ENCODE measurements at places on chromosomes 5 and 9.
A peak's percentile ranks its signal among the peaks of the same experiment; 100 is the strongest.

GRCh38 chr5:573976-574375 is 38.2 kb upstream of the CEP72 start:
- no peak for DNase-seq

DNA sequence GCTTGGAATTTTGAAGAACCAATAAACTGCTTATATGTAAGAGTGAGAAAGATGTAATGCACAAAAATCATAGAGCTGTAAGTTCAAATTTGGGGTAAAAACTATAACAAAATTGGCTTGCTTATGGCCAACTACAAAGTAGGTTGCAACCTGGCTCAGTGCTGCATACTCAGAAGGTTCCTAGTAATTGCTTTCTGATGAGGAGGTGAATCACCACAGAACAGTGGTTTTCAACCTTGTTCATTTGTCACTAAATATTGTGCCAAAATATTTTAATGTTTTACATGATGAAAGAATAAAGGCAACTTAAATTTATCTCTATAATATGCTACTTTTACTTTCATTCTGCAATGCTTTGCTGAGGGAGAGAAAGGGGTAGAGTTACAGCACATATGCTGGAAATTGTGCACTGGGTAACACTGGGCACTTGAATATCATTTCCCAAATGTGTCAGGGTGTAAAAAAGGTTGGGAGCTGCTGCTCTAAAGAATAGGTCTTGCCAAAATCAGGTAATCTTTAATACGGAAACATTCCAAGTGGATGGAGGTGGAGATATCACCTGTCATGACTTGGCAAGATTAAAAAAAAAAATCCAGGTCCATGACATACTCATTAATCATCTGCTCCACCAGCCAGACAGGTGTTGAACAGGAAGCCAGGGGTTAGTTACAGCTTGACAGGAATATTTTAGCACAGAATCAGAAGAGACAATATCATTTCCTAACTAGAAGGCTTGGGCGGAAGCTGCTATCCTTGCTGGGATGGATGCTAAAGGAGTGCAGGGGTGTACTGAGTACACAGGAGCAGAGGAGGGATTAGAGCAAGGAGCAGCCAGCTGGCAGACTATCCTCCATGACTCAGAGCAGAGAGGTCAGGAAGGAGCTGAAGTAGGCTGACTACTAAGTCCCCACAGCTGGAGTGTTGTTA is 34.6 kb upstream of the CCL21 start:
- peak; percentile 46 for DNase-seq

GRCh38 chr9:71819115-71819739 is 50.9 kb upstream of the CEMIP2 start:
- DNase-seq, result peak; percentile 20

GRCh38 chr9:17906841-17907778 is 328.2 kb downstream of the SH3GL2 start:
- DNase-seq, result no peak

DNA sequence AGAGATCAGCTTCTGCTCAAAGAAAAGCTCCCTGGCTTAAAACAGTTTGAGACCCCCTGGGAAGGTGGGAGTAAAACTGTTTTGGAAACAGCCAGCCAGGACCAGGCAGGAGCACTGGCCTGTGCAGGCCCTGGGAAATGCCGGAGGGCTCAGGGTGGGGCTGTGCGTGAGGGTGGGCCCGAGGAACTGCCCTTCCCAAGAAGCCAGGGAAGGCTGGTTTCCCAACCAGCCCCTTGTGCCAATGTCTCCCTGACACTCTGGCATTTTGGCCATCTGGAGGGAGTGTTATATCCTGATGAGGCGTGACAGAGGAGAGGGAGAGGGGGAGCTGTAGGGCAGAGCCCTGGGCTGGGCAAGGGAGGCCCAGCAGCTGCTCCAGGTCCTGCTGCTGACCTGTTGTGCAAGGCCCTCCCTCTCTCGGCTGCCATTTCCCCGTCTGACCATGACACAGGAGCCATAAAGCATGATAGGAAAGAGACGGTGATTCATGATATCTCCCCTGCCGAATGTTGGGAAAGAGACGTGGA is 16.1 kb downstream of the OLFML2A start:
- peak; percentile 56 for DNase-seq

GRCh38 chr5:34007201-34007620 is 639 bp downstream of the AMACR start:
- no peak for DNase-seq

DNA sequence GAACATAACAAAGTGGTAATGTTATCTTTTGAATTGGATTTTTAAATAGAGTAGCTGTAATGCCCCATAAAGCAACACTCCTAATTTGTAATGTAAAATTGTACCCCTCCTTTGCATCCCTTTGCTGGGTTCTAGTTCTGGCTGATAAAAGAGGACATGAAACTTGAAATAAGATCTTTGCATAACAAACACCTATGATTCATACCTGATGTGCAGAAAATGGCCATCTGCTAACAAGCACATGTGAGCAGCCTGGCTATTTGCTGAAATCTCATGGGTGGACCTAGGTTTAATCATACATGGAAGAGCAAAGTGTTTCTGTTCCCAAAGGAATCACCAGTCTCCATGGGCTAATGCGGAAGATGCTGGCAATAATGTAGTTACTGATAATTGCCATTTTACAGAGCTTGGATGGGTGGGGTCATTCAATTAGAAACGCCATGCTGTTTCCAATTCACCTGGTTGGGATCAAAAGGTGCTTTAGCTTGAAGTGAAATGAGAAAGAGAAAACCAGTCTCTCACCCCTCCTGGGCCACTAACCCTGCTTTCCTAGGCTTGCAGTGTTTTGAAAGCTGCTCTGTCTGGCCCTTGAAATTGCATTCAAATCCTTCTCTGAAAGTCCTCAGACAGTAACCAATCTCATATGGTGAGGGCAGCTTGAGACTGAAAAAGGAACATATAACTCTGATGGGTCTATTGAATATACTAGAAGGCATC is 585.1 kb downstream of the TLE4 start:
- DNase-seq, result no peak

- peak; percentile 95 for DNase-seq
Observed at GRCh38 chr5:136020383-136021015, 8.3 kb upstream of the TGFBI start.

DNA sequence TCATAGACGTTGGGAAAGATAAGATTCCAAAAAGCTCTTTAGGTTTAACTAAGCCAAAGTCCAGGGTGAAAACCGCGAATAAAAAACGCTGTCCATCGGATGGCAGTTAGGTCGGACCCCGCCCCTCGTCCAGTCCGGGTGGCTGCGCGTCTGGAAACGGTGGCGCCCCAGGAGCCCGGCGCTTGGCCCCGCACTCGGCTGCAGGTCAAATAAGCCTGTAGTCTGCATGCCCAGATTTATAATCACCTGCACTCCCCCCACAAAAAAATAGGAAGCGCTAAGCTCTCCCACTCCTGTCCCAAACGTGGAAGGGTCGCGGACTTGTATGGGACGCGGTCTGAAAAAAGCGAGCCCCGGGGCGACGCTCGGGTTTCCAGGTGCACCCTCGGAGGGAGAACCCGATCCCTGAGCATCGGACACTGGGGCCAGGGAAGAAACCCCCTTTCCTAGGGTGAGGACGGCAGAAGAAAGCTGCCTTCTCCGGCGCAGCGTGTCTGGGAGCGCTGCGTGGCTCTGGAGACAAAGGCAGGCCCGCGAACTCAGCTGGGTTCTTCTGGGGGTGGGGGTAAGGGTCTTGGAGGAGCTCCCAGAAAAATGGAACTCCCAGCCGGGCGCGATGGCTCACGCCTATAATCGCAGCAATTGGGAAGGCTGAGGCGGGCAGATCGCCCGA is 923 bp upstream of the ZBTB5 start:
- peak; percentile 63 for DNase-seq

- peak; percentile 47 for DNase-seq
Observed at GRCh38 chr9:114484854-114485443, 20.3 kb downstream of the WHRN start.

DNA sequence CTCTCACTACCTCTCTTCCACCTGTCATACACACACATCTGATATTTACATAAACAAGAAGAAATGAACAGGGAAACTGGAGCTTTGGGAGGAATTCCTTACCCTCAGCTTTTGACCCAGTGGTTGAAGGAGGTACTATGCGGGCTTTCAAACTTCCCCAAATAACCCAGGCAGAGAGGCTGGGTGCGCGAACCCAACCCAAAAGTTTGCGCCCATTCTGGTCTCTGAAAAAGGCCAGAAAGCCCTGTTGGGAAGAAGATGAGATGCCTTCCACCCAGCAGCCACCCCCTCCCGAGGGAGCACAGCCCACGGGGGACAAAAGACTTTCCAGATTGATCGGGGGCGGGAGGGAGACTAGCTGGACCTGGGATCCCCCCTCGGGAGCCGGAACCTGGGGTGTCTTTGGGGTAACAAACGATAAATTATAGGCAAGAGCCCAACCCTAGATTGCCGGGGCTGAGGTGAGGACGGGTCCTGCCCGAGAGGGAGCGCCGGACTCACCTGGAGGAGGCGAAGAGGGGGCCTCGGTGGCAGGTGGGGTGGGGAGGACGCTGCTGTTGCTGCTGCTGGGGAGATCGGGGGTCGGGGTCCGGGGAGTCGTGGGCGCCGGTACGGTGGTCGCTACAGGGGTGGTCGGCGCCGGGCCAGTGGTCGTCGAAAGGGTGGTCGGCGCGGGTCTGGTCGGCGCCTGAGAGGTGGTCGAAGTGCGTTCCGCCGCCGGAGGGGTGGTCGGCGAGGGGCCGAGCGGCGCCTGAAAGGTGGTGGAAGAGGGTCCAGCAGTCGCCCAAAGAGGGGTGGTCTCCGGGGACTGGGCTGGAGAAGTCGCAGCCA is 798 bp downstream of the MEGF9 start:
- no peak for DNase-seq

- no peak for DNase-seq
Observed at GRCh38 chr9:78218890-78219289, 17.0 kb upstream of the CEP78 start.

GRCh38 chr9:37292896-37293295 is 129.6 kb upstream of the GRHPR start:
- no peak for DNase-seq

DNA sequence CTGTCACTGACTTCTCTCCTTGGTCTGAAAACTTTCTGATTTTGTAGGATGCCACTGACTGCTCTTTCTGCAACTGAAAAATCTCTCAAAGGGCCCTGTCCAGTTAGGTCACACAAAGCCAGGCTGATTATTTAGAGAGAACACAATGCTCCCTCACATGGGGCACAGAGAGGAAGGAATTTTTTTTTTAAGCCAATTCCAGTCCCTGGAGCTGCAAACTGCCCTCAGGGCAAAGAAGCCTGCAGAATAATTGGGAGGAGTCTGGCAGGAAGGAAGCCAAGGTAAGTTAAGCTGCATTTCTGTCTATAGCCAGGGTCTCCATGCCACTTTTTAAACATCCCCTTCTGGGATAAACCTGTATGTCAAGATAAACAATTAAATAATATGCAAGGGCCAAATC is 305.5 kb downstream of the ZSWIM6 start:
- peak; percentile 36 for DNase-seq

- DNase-seq, result no peak
Observed at GRCh38 chr5:8196061-8196460, 327.1 kb downstream of the MTRR start.

DNA sequence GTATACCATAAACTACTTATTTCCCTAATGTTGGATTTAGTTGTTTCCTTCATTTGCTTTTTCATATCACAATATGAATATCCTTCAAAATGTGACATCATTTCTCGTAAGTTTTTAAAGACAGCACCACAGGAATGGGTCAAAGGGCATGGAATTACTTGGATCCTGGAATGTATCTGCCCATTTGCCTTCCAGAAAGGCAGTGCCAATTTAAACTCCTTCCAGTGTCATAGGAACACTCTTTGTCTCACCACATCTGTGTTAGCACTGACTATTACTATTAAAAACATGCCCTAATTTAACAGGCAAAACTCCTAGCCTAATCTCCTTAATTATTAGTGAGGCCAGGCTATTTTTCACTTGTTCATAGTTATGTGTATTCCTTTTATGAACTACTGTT is 58.0 kb downstream of the SPTLC1 start:
- DNase-seq, result no peak

DNA sequence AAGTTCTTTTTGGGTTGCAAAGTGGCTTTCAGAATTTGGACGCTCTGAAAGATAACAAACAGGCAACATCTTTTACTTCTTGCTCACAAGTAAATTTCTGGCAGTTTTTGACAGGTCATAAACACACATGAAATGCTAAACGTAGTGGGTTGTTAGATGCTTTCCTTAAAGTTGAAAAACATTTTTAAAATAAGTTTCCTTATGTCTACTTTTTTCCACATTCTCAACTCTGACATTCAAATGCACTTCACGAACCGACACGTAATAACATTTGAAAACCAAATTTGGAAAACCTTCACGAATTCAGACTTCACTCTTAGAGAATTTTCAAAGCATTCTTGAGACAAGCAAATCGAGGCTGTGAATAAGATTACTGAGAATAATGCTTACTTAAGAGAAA is 26.9 kb downstream of the MTX3 start:
- DNase-seq, result no peak

GRCh38 chr9:126490871-126491567 is 122.7 kb upstream of the LMX1B start:
- DNase-seq, result peak; percentile 51

GRCh38 chr5:132627470-132627869 is 30.5 kb upstream of the IL13 start:
- DNase-seq, result no peak

- no peak for DNase-seq
Observed at GRCh38 chr5:41625571-41625970, 115.2 kb upstream of the PLCXD3 start.

DNA sequence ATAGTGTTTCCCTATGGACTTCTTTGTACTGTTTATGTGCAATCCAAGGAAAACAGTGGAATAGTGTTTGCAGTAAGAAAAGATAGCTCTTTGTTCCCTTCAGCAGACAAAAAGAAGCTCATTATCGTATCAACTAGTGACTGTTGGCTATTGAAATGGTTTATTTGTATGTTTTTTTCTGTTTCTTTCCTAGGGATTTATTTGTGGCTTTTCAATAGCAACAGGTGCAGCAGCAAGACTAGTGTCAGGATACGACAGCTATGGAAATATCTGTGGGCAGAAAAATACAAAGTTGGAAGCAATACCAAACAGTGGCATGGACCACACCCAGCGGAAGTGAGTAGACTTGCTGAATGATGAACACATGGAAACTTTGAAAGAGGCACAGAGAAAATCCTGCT is 65.1 kb downstream of the SLC44A1 start:
- no peak for DNase-seq

GRCh38 chr5:151093476-151093889 is 12.6 kb upstream of the TNIP1 start:
- peak; percentile 99 for DNase-seq

DNA sequence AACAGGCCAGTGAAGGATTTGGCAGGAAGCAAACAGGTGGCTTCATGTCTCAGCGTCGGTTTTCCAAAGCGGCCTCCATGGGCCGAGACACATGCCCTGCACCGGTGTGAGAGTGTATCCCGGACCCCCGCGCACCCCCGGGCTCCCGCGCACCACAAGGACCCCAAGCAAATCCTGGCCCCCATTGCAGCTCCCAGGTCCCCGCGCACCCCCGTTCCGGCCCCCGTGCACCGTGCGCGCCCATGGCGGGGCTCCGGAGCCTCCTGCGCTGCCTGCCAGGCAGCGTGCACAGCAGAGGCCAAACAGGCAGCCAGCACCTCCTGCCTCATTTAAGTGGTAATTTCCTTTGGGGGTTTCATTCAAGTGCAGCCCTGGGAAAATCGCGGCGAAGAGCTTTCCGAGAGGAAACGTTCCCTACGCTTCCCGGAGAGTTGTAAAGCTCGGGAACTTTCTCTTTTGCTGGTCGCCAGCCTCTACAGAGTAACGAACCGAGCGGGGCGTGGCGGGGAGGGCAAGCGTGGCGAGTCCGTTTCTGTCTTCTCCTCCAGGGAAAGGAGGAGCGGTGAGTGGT is 145.5 kb upstream of the SLC24A2 start:
- peak; percentile 11 for DNase-seq

Measured in renal cortical epithelial cell (primary cell).